AG10803 (cell line): ENCODE measurements at places on chromosomes 3 and 15.

DNA sequence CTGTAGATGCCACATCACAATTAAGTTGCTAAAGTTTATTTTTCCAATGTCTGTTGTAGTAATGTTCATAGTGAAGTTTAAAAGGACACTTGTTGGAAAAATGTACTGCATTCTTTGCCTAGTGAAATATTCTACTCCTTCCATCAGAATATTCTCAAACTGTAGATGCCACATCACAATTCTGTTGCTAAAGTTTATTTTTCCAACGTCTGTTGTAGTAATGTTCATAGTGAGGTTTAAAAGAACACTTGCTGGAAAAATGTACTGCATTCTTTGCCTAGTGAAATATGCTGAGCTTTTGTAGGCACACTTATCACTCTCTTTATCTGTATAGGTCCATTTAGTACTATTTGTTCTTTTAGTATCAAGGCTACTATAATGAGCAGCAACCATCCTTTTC lies 836.1 kb downstream of the NAALADL2 start:
- no peak for DNase-seq

DNA sequence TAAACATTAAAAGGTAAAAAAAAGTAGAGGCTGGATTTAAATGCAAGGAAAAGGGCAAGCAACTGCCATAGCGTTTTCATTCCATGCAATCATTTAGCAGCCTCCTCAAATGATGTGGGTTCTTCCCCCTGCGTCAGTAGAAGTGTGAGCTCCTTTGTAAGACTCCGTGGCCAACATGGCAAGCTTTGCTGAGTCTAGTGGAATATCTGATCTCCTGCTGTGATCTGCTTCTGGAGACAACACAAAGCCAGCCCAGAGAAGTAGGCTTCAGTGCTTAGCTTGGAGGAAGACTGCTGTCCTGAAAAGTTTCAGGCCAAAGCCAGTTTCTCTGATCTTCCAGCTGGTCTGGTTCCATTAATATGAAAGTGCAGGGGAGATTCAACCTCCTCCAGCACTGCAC lies 70.4 kb downstream of the ARPP21 start:
- DNase-seq: no peak

- no peak for DNase-seq
Measured at GRCh38 chr15:22892333-22892732, 53.9 kb downstream of the NIPA2 start.

GRCh38 chr3:160163229-160163878 lies 61.9 kb upstream of the C3orf80 start:
- DNase-seq: peak; percentile 52

- no peak for DNase-seq
Measured at GRCh38 chr3:10992017-10992942, at the start of gene SLC6A1. SLC6A1 (plus strand) TSS chr3:10992748; CDS start chr3:11017212, 24,464 bp downstream.

DNA sequence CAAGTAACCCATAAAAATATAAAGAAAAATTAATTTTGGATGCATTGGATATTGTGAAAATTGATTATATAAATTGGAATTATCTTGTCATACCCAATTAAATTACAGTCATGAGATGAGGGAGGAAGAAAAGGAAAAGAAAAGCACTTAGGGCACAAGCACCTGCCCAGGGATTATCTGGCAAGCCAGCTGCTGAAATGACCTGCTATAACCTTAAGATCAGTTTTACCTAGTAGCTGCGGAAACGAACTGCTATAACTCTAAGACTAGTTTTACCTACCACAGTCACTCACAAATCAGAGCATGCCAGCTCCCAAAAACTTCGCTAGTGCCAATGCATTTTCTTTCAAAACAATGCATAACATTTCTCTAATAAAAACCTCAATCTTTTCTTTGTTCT lies 26.2 kb downstream of the LRRFIP2 start:
- DNase-seq: no peak

DNA sequence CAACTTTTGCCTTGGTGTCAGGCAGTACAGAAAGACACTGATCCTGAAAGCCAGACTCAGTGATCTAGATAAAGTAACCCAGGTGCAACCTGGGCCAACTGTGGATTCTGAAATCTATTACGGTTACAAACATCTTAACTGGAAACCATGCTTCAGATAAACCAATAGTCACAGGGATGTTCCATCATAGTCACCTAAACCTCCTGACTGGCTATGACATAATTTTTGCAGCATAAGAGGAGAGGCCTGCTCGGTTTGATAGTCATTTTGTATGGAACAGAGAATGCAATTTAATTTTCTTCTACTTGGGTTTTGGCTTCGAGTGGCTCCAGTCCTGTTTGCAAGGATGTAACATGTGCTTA lies 3.7 kb downstream of the SLCO3A1 start:
- no peak for DNase-seq

GRCh38 chr15:21262851-21263425 lies 177.4 kb downstream of the POTEB3 start:
- DNase-seq: no peak
